ENCODE measurements at places on chromosomes 12 and 14.

- no peak for DNase-seq
Measured at GRCh38 chr12:19971361-19972280, 396.7 kb upstream of the PDE3A start.

DNA sequence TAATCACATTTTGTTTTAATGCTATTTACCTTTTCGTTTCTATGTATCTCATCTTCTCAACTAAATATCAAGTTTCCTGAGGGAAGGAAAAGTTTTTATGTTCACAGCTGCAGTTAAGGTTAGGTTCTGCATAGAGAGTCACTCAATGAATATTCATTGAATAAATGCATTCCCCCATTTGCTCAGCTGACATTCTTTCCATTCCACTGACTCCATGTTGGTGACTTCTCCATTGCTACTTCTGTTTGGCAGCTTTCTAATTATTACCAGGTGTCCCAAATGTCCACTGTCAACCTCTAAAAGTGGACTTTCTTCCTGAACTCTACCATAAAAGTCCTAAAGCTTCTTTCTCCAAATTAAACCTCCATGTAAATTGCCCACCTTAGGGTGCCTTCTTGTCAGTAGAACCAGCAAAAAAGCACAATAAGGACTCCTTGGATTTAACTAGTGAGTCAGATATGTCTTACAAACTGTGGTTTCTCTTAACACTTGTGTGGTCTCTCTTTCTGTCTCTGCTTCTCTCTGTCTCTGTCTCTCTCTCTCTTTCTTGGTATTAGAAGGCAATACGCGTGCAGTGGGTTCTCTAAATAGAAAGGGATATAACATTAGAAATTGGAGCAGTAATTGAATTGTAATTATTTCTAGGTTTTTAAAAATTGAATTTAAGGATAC lies 85.9 kb downstream of the TMEM117 start:
- DNase-seq, result no peak

DNA sequence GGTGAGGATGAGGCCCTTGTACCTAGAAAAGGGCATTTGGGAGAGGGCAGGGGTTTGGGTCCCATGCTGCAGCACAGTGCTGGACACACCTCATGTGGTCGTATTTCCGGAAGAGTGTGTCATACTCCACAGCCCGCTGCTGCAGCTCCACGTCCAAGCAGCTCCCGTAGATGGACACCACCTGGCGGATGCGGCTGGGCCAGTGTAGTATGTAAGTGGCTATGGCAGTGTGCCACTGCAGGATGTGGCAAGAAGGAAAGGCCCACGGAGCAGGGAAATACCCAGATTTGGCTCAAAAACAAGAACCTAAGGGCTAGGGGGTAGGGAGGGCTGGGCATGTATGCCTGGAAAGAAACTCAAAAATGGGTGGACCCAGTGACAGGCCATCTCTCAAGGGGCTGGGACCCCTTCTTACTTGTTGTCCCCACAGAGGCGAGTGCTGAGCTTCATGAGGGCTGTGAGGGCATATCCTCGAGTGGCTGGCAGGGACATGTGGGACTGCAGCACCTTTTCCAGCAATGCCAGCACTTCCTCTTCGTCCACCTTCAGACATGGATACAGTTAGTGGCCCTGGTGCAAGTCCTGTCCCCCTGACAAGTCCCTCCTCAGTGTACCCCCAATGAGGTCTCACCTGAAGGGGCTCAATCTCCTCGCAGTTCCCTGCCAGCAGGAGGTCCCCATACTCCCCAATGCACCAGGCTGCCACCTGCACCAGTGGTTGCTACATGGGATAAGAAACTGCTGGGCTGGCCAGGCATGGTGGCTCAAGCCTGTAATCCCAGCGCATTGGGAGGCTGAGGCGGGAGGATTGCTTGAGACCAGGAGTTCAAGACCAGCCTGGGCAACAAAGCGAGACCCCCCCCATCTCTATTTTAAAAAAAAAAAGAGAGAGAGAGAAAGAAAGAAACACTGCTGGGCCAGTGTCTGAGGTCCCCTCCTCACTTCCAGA lies 5.4 kb downstream of the AP1G2 start:
- DNase-seq, result no peak

- no peak for DNase-seq
Measured at GRCh38 chr12:67382241-67382871, 113.2 kb downstream of the CAND1 start.

DNA sequence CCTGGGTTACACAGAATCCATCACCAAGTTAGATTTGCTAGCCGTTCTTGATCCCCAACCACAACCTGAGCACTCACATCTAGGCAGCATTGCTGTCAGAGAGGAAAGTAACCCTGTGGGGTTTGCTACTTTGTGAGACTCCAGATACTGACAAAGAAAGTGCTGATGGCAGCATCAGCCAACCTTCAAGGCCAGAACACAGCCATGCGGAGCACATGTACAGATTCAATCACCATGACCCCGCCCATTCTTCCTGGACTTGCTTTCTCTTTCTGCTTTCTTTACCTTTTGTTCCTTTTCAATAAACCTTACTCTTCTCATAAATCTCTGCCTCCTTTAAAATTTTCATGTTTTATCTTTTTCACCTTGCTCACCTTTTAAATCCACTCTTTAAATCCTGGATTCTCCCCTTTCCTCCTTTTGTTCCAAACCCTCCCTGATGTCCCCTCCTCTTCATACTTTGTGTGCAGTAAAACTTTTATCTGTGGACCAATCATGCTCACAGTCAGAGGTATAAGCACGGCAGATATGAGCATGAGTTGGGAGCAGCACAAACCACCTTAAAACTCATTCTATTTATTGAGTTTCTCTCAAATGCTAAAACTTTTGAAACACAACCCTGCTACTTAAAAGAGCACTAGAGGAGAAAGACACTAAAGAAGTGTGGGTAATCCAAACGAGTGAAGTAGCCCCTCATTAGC lies 21.9 kb upstream of the CERS5 start:
- peak; percentile 77 for DNase-seq

- DNase-seq, result no peak
Measured at GRCh38 chr12:51687614-51688013, 96.6 kb downstream of the SCN8A start.

GRCh38 chr14:48983351-48983888 lies 602.8 kb downstream of the RPS29 start:
- no peak for DNase-seq

GRCh38 chr14:36517242-36518030 lies 2.6 kb downstream of the NKX2-1 start:
- DNase-seq, result no peak

- DNase-seq, result no peak
Measured at GRCh38 chr12:64525461-64526160, 73.7 kb downstream of the TBK1 start.

GRCh38 chr14:106831322-106831720 lies 1304.9 kb downstream of the TMEM121 start:
- DNase-seq, result peak; percentile 80

DNA sequence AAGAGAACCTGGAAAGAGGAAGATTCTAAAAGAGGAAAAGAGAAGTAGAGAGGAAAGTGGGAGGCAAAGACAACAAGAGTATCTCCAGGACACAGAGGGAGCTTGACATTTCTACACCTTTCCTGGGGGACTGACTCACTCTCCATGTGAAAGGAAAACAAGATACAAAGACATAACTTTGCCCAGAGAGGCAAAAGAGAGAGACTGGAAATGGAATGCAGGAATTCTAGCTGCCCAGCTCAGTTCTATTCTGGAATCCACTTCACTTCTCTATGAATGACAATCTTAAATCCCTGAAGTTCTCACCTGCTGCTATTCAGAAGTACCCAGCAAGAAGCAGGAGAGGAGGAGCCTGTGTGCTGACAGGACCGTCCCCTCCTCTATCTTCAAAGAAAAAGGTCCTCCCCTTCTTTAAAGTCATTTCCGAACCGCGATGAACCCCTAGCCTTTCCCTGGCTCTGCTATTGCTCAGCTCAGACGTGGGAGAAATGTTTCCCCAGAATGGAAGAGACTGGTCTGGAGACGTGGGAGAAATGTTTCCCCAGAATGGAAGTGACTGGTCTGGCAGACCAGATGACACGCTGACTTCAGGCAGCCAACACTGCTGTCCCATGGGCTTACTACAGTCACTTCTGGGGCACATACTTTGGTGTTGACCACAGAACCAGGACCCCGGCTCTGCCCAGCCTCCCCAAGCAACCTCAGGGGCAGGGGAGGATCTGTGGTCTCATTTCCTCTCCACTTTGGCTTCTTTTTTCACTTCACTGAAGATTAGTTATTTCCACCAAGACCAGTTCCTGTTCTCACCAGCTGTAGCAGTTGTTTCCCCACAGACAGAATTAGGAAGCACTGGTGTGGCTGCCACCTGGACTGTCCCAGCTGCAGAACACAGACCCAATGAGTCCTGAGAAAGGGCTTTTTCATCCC lies 8.3 kb downstream of the FMNL3 start:
- no peak for DNase-seq

GRCh38 chr12:86723326-86723725 lies 467.1 kb upstream of the MGAT4C start:
- no peak for DNase-seq

- DNase-seq, result no peak
Measured at GRCh38 chr14:105899657-105900397, 373.4 kb downstream of the TMEM121 start.

GRCh38 chr14:43356979-43357545 lies 1150.0 kb downstream of the FSCB start:
- no peak for DNase-seq

DNA sequence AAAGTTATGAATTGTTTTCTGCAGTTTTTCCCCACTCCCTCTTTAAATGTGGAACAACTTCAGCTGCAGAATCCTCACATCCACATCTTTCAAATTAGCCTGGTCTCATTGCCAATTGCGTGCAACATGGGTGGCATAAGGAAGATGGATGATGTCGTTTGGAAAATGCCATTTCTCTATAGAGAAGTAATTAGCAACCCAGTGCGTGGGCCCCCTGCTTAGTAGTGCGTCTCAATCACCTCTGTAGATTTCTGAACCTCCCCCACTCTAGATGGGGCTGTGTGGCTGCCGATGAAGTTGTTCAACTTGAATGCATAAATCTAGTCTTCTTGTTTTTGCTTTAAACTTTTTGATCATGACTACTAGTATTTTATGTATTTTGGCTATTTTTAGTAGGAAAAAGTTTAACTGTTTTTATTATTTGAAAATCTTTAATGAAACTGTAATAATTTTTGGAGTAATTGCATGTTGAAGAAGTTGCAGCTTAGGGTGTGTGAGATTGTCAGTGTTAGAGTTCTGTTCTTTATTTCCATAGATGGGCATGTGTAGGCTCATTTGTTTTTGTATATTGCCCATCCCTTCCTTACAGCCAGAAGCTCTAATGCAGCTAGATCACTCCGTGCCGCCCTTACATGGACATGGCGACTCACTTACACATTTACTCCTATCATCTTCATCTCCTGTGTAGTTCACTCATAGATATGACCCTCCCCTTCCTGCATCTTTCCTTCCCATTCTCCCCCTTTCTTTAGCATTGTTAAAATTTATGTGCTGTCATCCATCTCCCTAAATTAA lies 358.2 kb downstream of the DIO2 start:
- no peak for DNase-seq
